ENCODE measurements at places on chromosomes 16 and 17.

DNA sequence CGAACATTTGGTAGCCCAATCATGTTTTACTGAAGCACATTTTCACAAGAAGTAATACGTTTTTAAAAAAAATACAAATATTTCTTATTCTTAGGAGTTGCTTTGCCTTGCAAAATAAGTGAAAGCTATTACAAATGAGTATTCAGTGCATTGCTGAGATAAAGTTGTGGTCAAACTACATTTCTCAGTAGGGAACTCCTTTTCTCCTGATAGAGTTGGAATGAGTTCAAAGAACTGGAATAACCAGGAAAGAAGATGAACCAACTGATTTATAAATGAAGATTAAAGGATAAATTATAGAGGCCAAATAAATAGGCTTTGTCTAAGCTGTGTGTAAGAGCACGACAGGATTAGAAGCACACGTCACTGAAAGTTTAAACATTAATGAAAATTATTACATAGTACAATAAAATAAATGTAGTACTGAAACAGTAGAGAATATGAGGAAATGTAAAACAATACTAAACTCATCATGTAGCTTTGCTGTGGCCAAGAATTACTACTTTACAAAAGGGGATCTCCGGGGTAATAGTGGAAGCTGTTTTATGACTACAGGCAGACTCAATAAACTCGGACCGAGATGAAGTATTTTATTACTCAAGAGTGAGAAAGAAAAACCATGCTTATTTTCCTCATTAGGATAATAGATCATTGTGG is 73.6 kb downstream of the KCNJ2 start:
- no peaks in the 10 kb centered on the region for H3K4me1 ChIP-seq
- H3K27me3 ChIP-seq, result no peaks in the 10 kb centered on the region
- no peak overlapping the region for H3K27ac ChIP-seq
- no peak overlapping the region for H3K4me3 ChIP-seq

- H3K27me3 ChIP-seq, result no peaks in the 10 kb centered on the region
- no peak for DNase-seq
- H3K27ac ChIP-seq, result peak overlapping the region; percentile 98
- no peak overlapping the region for H3K4me3 ChIP-seq
- peaks cover 37% of the 10 kb centered on the region for H3K4me1 ChIP-seq
Observed at GRCh38 chr17:34246881-34247280, 8.2 kb upstream of the CCL2 start.

DNA sequence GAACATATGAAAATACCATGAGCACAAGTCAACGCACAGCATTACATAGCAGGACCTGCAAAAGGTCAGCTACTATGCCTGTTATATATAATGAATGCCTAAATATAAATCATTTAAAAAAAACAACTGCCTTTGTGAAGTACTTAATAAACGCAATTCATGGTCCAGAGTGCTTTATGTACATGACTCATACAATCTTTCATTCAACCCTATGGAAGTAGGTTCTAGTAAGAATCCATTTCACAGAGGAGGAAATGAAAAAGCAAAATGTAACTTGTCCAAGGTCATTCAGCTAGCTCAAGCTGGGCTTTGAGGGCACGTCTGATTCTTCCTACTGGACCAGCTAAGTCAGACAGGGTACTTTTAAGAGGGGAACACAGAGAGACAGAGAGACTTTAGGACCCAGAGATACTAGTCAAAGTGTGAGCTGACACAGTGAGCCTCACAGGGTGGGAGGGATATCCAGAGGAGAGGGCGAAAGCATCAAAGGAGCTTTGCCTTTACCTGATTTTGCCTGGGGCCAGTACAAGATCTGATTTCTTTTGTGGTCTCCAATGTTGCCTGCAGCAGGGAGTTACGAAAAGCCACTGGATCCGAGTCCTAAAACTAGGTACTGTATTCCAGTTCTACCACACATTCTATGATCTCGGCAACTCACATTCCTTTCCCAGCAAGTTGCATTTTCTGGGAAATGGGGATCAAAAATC is 83.4 kb upstream of the ZFHX3 start:
- H3K36me3 ChIP-seq, result no peaks in the 10 kb centered on the region
- DNase-seq, result no peak
- H3K4me3 ChIP-seq, result no peak overlapping the region
- H3K4me1 ChIP-seq, result no peaks in the 10 kb centered on the region
- H3K27ac ChIP-seq, result no peak overlapping the region
- H3K27me3 ChIP-seq, result no peaks in the 10 kb centered on the region

GRCh38 chr16:50942143-50942542 is 200.3 kb downstream of the CYLD start:
- no peaks in the 10 kb centered on the region for H3K4me1 ChIP-seq
- no peak overlapping the region for H3K4me3 ChIP-seq
- H3K36me3 ChIP-seq, result no peaks in the 10 kb centered on the region
- H3K27me3 ChIP-seq, result no peaks in the 10 kb centered on the region
- no peak overlapping the region for H3K27ac ChIP-seq
- DNase-seq, result no peak

DNA sequence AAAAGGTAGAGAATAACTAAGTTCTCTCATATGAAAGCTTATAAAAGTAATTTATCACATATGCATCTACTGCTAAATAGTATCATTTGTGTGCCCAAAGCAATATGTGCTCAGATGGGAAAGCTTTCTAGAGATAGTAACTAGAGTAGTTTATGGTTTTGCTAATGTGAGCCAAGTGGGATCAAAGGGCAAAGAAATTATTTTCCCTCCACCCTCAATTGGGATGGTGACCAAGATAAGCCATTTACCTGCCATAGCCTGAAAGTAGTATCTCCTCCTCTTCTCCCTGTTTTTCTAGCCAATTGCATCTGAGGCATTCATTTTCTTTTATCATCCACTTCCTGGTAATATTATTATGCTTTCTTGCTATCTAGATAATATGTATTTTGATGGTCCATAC is 41.9 kb upstream of the KCNJ16 start:
- no peak overlapping the region for H3K27ac ChIP-seq
- H3K4me1 ChIP-seq, result no peaks in the 10 kb centered on the region
- H3K4me3 ChIP-seq, result no peak overlapping the region
- H3K36me3 ChIP-seq, result no peaks in the 10 kb centered on the region
- H3K27me3 ChIP-seq, result no peaks in the 10 kb centered on the region

GRCh38 chr16:29891525-29892457 is 7.6 kb downstream of the SEZ6L2 start:
- H3K4me3 ChIP-seq, result no peak overlapping the region
- H3K27ac ChIP-seq, result no peak overlapping the region
- no peaks in the 10 kb centered on the region for H3K36me3 ChIP-seq
- no peaks in the 10 kb centered on the region for H3K4me1 ChIP-seq
- H3K27me3 ChIP-seq, result no peaks in the 10 kb centered on the region

DNA sequence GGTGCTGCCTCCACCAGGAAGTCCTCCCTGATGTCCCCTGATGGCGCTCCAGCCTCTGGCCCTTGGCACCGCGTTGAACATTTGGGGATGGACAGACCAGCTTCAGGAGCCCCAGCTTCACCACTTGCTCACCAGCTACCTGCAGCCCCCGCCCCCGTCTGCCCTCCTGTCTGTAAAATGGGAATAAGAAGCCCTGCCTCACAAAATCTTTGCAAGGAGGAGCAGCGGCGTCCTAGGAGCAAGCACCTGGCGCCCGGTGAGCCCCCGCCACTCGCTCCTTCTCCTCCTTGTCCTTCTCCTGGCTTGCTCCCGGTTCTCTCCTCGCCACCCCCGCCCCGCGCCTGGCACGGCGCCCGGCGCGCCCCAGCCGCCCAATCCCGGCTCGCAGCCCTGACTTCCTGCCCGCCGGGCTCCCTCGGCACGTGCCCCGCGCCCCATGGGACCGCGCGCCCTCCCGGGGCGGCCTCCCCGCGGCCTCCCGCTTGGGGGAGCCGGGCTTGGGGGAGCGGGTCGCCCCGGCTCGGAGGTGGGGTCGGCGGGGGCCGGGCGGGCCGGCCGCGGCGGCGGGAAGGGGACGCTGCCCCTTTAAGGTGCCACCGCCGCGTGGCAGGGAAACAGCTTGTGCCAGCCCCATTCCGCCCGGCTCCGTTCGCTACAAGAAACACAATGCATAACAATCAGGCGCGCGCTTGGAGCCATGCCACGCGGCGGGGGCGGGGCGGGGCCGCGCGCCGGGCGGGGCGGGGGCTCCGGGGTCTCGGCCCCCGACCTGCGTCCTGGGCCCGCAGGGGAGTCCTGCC is 9.1 kb upstream of the PPP1R1B start:
- peak overlapping the region; percentile 46 for H3K4me3 ChIP-seq
- no peak for DNase-seq
- H3K27ac ChIP-seq, result no peak overlapping the region
- H3K36me3 ChIP-seq, result no peaks in the 10 kb centered on the region
- no peaks in the 10 kb centered on the region for H3K4me1 ChIP-seq
- H3K27me3 ChIP-seq, result no peaks in the 10 kb centered on the region

- DNase-seq, result no peak
- no peak overlapping the region for H3K27ac ChIP-seq
- no peaks in the 10 kb centered on the region for H3K36me3 ChIP-seq
Observed at GRCh38 chr16:57022445-57022844, 33.1 kb downstream of the NLRC5 start.

DNA sequence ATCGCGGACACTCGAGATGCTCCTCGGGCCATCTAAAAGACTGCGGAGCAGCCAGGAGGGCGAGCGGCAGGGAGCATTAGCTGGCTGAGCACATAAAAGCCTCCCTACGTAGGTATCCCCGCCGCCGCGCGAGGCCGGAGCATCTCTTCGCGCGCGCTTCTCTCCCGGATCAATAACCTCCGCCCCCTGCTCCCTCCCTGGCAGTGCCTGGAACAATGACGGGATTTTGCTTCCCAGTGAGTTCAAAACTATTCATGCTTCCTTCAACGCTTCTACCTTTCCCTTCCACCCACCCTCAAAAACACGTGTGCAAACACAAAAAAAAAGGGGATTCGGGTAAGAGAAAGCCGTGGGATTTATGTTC is 984 bp downstream of the CENPV start:
- H3K4me1 ChIP-seq, result peaks cover 6% of the 10 kb centered on the region
- no peak for DNase-seq
- peak overlapping the region; percentile 84 for H3K27ac ChIP-seq
- peaks cover 6% of the 10 kb centered on the region for H3K36me3 ChIP-seq

DNA sequence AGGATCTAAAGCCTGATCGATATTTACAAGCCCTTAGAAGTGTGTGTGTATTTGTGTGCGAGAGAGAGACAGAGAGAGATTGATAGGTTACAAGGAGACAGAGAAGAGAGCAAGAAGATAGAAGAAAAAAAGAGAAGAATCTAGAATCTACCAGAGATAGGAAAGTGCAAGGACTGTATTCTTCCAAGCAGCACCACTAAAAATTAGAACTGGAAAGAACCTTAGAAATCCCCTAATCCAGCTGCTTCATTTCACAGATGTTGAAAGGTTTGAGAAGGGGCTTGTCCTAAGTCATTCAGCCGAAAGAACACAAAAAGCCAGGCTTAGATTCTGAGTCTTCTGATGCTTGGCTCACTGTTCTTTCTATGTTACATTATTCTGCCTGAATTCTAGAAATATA is 92.2 kb downstream of the HS3ST3A1 start:
- no peak for DNase-seq
- H3K4me1 ChIP-seq, result no peaks in the 10 kb centered on the region
- no peak overlapping the region for H3K4me3 ChIP-seq
- H3K27ac ChIP-seq, result no peak overlapping the region

- no peaks in the 10 kb centered on the region for H3K36me3 ChIP-seq
- H3K4me3 ChIP-seq, result no peak overlapping the region
- DNase-seq, result no peak
- no peak overlapping the region for H3K27ac ChIP-seq
Observed at GRCh38 chr17:9330141-9330540, 245.5 kb downstream of the STX8 start.

DNA sequence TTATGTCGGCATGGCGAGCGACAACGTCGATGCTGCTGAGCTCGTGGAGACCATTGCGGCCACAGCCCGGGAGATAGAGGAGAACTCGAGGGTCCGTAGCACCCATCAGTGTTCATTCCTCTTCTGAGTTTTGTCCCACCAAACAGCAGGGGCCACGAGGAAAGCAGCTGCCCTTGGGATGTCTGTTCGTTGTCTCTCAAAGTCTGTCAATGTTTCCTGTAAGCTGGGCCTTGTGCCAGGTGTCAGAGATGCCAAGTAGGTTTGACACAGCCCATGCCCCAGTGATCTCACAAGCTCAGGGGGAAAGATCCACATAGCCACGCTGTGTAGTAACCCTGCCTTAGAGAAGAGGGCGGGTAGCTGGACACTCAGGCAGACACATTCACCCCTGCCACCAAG is 22.6 kb downstream of the NTAN1 start:
- 0 out of 2 replicates have a peak, but pooled peaks cover 4% of the 10 kb centered on the region for H3K4me1 ChIP-seq
- H3K27me3 ChIP-seq, result no peaks in the 10 kb centered on the region
- no peak overlapping the region for H3K4me3 ChIP-seq
- H3K36me3 ChIP-seq, result peaks cover 17% of the 10 kb centered on the region

DNA sequence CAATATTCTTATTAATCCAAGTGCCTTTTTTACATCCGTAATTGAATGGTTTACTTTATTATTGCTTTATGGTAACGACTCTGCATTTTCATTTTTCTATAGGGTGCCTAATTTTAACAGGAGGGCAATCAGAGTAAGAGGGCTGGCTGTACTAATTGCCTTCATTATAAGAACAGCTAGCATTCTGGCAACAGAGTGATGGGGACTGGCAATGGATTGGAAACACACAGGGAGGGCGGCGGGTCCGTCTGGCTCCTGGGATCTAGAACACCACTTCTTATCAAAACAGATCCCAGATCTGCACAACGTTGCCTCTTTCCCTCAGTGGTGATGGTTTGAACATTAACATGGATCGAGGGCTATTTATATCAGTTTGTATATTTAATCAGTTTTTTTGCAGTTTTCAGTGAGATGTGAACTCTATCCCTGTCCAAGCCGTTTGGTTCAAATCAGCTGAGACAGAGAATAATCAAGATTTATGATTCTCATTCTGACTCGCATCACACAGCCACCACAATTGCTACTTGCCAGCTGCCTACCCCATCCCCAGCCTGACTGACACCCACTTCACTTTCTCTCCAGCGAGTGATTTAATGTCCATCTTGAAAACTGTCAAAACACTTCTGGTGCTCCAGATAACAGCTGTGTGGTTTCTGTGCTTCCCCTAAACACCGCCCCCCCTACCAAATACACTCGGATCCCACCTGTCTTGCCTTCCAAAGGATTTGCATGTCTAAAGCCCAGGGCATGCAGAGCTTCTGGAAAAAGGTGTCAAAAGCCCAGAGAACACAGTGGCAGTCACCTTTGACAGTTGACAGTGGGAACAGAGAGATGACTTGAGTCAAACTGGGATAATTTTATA is 327.9 kb downstream of the HS3ST4 start:
- H3K27ac ChIP-seq, result no peak overlapping the region
- H3K4me1 ChIP-seq, result no peaks in the 10 kb centered on the region
- H3K36me3 ChIP-seq, result no peaks in the 10 kb centered on the region
- no peak for DNase-seq
- no peak overlapping the region for H3K4me3 ChIP-seq

- H3K27ac ChIP-seq, result no peak overlapping the region
- DNase-seq, result no peak
Observed at GRCh38 chr16:29154088-29154487, 169.2 kb downstream of the LAT start.

- no peaks in the 10 kb centered on the region for H3K36me3 ChIP-seq
- no peaks in the 10 kb centered on the region for H3K4me1 ChIP-seq
- H3K27ac ChIP-seq, result no peak overlapping the region
- no peaks in the 10 kb centered on the region for H3K27me3 ChIP-seq
- no peak overlapping the region for H3K4me3 ChIP-seq
Observed at GRCh38 chr16:86978445-86979030, 338.7 kb downstream of the C16orf95 start.

Measured in Panc1 (cell line).